ENCODE measurements at places on chromosomes 7 and 10. TPM values are rescaled to one million over a fixed set of nuclear protein-coding genes. Genes with fewer than 3 reads are reported as not detected.

GRB10 gene
- 24.3 TPM for total RNA-seq

RBP3 gene
- not detected for total RNA-seq

- H3K4me3 ChIP-seq, result no peak overlapping the region
- no peaks in the 10 kb centered on the region for H3K36me3 ChIP-seq
- H3K27ac ChIP-seq, result no peak overlapping the region
- peaks cover 16% of the 10 kb centered on the region for H3K4me1 ChIP-seq
- DNase-seq, result no peak
Observed at GRCh38 chr10:28375399-28376354, 72.8 kb upstream of the MPP7 start.

GRCh38 chr10:33196710-33197491 lies 137.6 kb downstream of the NRP1 start:
- no peak for DNase-seq
- no peaks in the 10 kb centered on the region for H3K4me1 ChIP-seq
- no peak overlapping the region for H3K4me3 ChIP-seq
- no peak overlapping the region for H3K27ac ChIP-seq

- no peaks in the 10 kb centered on the region for H3K27me3 ChIP-seq
- H3K4me3 ChIP-seq, result no peak overlapping the region
- peaks cover 83% of the 10 kb centered on the region for H3K36me3 ChIP-seq
- no peak overlapping the region for H3K27ac ChIP-seq
- no peak for DNase-seq
Observed at GRCh38 chr10:14918964-14919363, 34.9 kb downstream of the DCLRE1C start.

- H3K4me1 ChIP-seq, result no peaks in the 10 kb centered on the region
- no peak for DNase-seq
- H3K27ac ChIP-seq, result no peak overlapping the region
- H3K27me3 ChIP-seq, result no peaks in the 10 kb centered on the region
- no peaks in the 10 kb centered on the region for H3K36me3 ChIP-seq
Observed at GRCh38 chr7:80905334-80905733, 13.5 kb downstream of the SEMA3C start.

DNA sequence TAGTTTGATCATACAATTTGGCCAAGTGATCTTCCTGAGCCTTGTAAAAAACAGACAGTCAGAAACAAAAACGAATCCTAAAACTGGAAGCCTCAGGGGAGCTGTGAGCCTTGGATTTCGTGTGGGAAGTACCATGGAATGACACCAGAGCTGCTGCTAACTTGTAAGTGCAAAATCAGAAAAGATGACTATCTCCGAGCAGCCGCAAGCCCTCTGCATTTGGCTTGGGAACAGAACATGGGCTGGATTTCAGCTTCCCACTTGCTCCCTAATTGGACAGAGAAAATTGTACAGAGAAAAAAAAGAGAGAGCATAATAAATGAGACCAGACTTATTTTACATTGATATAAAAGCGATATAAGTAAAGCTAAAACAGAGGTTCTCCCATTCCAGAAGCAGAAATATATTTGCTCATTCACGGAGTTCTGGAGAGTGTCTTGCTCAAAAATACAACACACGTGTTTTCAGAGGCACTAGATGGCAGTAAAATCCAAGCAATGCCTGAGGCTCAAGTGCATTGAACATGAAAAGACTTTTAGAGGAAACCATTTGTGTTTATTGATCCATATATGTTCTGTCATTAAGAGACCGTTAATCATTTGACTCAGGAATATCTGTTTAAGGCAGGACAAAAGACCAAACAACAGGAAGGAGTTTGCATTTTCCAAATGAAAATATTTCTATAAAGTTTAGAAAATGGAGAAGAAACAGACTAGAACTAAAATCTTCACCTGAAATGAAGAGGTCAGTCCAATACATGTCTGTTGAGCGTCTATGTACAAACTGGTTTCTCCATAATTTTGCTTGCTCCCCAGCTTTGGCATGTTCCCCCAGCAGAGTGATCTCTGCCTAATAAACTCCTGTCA lies 78.3 kb upstream of the SLC26A5 start:
- peaks cover 2% of the 10 kb centered on the region for H3K27me3 ChIP-seq
- H3K36me3 ChIP-seq, result no peaks in the 10 kb centered on the region
- H3K4me1 ChIP-seq, result no peaks in the 10 kb centered on the region

All from activated naive CD4-positive, alpha-beta T cell treated with anti-CD3 and anti-CD28 coated beads for 36 hours (primary cell).